ACHN (cell line): ENCODE measurements at places on chromosomes 12 and 14.

GRCh38 chr12:60333461-60333860 is 737.6 kb downstream of the SLC16A7 start:
- DNase-seq, result no peak

DNA sequence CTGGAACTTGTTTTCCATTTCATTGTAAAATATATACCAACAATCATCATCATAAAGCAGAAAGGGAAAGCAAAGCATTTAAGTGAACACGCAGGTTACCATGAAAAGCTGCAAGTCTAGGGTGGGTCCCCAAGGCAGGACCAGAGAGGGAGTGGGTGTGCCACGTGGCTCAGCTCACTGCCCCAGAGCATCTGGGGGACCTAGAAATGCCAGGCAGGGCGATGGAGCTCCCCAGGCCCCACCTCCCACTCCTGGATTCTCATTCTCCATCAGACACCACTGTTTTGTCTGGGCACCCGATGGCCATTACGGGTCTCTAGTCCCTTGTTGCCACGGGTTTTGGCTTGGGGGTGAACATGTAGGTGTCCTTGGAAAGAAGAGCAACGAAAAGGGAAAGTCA is 34.7 kb downstream of the BCL11B start:
- DNase-seq, result no peak

DNA sequence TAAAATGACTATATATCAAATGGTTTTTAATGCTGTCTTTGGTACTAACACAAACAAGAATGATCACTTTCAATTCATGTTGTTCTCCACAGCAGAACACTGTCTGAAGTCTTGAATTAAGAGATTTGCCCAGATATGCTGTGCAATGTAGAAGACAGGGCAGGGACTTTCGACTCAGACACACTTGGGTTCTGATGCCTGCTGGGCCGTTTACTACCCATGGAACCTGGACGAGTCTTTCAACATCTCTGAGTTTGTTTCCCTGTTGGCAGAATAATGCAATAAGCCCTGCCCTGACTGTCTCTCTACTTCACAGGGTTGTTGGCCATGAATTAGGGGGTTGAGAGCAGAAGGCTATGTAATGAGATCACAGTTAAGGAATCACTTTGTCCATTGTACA is 162.6 kb upstream of the TMPO start:
- DNase-seq, result no peak

DNA sequence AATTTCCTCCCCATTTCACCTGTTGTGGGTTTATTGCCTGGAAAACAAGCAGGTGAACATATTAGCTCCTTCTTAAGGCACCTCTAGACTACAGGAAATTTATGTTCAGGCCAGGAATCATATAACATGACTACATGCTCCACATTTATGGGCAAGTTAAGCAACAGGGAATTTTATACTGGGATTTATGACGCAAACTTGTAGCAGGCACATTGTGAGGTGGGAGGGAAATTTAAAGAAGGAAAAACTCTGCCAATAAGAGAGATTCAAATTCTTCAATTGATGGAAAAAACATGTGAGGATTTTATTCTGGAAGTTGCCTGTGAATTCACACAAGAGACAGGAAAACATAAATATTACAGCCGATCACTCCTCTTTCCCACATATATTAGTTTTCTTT is 93.9 kb downstream of the TBC1D30 start:
- DNase-seq, result no peak

DNA sequence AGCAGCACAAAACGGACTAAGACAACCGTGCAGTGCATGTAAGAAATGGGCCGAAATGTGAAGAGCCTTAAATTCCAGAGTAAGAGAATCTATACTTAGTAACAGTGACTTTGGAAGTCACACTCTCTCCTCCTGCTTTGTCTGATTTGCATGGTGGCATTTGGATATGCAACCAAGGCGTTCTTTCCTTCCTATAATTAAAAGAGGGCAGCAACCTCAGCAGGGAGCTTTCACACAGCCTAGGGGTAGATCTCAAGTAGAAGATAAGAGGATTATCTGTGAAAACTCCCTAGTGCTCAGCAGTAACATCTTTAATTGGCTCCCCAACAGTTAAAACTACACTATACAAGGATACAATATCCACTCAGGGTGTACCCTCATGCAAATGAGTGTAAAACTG is 16.5 kb downstream of the GMFB start:
- DNase-seq, result no peak

GRCh38 chr14:77965919-77966435 is 166.1 kb downstream of the ADCK1 start:
- DNase-seq, result peak; percentile 81

DNA sequence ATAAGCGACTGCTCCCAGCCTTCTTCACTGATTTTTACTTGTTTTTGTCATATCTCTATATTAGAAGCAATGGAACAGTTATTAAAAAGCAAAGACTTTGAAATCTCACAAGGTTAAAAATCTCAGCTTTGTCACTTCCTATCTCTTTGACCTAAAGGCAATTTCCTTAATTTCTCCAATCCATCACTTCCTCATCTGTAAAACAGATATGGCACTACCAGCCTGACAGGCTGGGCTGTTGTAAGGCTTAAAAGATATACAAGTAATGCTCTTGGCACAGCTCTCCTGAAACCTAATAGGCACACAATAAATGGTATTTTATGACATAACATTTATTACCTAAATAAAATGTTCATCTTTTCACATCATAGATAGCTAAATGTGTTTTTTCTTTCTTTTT is 25.6 kb downstream of the ATXN2 start:
- DNase-seq, result no peak

GRCh38 chr12:84455598-84455997 is 457.0 kb downstream of the SLC6A15 start:
- no peak for DNase-seq

GRCh38 chr14:71236487-71236886 is 329.2 kb downstream of the PCNX1 start:
- DNase-seq, result no peak

DNA sequence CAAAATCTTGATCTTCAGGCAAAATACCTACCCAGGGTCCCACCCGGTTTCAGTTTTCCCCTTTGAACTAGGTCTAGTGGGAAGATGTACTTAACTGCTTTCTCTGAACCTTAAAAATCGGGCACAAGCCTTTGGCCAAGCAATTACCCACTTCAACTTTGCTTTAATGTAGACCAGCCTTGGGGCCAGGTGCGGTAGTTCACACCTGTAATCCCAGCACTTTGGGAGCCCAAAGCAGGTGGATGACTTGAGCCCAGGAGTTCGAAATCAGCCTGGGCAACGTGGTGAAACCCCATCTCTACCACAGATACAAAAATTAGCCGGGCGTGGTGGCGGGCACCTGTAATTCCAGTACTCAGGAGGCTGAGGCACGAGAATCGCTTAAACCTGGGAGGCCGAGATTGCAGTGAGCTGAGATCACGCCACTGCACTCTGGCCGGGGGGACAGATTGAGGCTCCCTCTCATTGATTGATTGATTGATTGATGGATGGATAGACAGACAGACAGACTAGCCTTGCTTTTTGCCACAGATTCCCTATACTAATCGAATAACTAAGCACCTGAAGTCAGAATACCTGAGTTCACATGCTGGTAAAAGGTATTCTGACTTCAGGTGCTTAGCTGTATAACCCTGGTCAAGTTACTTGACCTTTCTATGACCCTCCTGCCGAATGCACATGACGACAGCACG is 1.9 kb downstream of the CLIP1 start:
- DNase-seq, result no peak

DNA sequence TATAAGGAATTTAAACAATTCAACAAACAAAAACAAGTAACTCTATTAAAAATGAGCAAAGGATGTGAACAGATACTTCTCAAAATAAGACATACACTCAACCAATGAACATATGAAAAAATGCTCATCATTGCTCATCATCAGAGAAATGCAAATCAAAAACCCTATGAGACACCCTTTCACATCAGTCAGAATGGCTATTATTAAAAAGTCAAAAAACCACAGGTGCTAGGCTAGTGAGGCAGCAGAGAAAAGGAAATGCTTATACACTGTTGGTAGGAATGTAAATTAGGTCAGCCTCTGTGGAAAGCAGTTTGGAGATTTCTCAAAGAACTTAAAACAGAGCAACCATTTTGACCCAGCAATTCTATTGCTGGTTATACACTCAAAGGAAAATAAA is 52.0 kb downstream of the NAV3 start:
- DNase-seq, result no peak

DNA sequence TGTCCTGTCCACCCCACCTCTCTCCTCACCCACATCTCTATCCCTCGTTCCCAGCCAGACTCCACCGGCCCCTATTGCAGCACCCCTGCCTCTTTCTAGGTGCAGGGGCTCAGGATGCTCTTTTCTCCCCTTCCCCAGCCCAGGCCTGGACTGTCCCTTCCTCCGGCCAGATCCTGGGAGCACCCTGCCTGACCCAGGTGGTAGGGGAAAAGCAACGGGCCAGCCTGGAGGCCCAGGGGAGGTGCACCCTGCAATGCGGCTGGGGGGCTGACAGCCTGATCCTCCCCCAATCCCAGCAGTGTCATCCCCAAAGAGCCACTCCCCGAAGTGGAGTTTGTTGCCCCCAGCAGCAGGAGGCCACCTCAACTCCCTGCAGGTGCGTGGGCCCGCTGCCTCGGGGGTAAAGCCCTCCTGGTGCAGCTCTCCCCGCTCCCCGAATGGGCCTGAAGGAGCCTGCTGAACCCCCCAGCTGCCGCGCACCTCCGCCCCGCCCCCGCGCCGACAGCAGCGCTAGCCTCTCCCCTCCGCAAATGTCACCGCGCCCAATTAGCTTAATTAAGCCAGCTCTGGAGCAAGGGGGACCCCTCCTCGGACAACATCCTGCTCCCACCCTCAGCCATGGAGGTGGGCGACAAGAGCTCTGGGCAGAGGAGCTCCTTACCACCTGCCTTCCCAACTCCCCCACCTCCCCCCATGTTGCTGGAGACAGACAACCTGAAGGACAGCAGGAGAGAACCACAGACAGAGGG is 4.7 kb downstream of the NXPH4 start:
- no peak for DNase-seq

- DNase-seq, result no peak
Observed at GRCh38 chr12:109727746-109728726, 14.4 kb downstream of the FAM222A start.

DNA sequence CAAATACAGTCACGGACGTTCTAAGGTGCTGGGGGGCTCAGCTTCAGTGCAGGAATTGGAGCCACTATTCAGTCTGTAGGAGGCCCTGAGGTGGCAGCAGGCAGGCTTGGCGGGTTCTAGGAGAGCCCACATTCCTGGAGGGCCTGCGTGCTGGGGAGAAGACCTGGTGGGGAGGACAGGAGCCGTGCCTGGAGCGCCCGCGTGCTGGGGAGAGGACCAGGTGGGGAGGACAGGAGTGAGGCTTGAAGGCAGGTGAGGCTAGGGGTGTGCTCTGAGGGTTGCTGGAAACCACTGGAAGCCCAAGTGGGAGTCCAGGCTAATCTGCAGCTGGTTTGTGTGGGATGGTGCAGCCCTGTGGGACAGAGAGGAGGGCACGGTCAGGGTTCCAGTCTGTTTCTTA is 23.1 kb downstream of the RHOF start:
- DNase-seq, result no peak

DNA sequence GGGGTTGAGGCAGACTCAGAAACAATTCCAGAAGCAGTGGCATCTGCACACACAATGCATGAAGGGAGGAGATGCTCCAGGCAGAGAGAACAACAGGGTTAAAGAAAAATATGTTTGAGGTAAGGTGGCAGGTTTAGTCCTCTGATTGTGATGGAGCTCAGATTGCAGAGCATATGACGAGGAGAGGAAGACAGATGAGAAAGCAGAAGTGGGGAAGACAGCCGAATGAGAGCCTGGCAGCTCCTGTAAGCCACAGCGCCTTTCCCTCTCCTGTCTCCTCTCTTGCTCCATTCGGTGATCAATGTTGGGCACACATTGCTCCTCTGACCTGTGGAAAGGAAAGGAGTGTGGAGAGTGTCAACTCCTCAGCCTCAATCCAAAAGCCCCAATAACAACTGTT is 372.2 kb downstream of the GXYLT1 start:
- no peak for DNase-seq

DNA sequence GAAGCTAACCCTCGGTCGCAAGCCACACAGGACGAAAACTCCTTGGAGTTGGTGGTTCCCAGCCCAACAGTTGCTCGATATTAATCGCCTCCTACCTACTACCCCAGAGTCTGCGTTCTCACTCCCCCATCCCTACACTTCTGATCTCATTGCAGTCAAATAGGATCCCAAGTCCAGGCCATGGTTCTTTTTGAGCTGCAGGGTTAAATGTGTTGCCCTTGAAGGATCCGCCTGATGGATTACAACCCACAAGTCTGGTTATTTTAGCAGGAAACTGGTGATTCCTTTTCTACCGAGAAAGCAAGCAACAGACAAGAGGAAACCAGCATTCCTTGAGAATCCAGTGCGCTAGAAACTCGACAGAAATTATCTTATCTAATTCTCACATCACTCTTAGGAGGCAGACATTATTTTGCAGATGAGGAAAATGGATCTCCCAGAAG is 785 bp upstream of the NIN start:
- DNase-seq, result no peak

DNA sequence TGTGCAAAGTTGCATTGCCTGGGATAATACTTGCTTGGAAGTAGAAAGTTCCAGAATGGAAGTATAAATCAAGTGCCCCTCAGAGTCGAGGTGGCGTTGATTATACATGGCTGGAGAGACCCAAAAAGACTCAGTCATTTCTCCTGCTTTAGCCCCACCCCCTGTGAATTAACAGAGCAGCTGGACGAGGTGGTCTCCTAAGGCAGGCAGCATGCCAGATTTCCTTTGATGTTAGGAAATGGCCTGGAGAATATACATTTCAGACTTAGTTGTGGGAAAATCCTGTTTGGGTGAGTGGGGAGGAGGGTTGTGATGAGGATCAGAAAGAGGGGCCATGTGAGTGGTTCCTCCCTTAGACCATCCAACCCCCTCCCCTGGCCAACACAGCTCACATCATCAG is 406.1 kb upstream of the TMPO start:
- DNase-seq, result no peak

GRCh38 chr12:114916541-114916940 is 232.6 kb upstream of the TBX3 start:
- no peak for DNase-seq

DNA sequence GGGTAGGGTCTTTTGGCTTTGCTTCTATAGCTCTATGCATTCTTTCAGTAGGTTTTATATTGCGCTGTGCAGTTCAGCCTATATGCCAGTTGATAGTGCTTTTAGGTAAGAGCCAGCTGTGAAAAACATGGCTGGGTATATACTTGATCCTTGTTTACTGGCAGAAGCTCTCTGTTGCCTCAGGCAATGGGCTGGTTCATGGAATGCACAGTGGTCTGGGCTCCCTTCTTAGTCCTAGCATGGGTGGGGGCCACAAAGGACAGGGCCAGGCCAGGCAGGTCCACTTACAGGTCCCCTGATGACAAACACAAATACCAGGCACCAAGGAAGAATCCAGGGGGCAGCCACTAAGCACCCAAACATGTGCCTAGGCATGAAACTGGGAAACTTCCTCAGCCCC is 240.7 kb downstream of the SEC23A start:
- DNase-seq, result no peak
